Ecto neural progenitor cell (in vitro differentiated cells): ENCODE measurements at places on chromosomes 7 and 10.

GRCh38 chr7:5596046-5596895, 172.6 kb upstream of the TNRC18 start:
- DNase-seq = peak; percentile 73

GRCh38 chr10:62096256-62096933, 172.2 kb downstream of the RTKN2 start:
- no peak for DNase-seq

- no peak for DNase-seq
Measured at GRCh38 chr7:92873776-92874175, 37.4 kb upstream of the CDK6 start.

- DNase-seq = no peak
Measured at GRCh38 chr10:66180581-66181318, 745.1 kb upstream of the LRRTM3 start.

- DNase-seq = no peak
Measured at GRCh38 chr10:10128387-10128786, 889.3 kb upstream of the CELF2 start.

- no peak for DNase-seq
Measured at GRCh38 chr10:62234077-62234605, 34.5 kb downstream of the RTKN2 start.

- no peak for DNase-seq
Measured at GRCh38 chr7:151954866-151955820, 1.1 kb upstream of the GALNTL5 start.

GRCh38 chr7:8114175-8114574, 145.6 kb downstream of the GLCCI1 start:
- DNase-seq = no peak

- DNase-seq = no peak
Measured at GRCh38 chr7:1431226-1431625, 28.0 kb downstream of the MICALL2 start.

DNA sequence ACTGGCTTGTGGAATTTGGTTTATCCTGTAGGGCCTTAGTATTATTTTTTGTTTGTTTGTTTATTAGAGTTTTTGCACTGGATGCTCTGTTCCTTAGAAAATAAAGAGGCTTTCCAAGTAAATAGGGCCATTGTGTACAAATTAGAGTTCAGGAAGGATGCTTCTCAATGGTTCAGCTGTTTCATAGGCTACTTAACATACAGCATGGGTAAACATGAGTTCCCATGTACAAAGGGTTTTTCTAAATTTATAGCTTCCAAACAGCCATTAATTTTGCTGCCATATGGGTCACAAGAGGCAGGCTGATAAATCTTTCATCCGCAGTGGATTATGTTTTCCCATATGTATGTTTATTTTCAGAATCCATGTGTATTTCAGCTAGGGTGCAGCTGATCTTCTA, 121.6 kb upstream of the WDR11 start:
- DNase-seq = no peak

DNA sequence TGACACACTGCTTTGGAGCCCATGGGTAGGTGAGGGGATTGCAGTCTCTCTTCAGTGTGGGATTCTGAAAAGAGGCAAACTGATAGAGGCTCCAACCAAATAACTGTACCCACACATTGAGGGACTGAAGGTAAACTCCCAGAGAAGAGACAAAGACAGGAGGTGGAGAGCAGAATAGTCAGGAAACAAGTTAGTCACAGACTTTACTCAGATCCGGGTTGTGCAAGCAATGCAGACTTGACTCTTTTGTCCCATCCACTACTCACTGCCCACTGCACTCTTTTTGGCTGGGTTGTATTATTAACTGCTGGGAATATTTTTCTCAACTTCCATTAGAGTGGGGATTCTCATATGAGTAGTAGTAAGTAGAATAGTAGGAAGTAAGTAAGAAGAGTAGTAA, 152.7 kb downstream of the NRG3 start:
- DNase-seq = no peak

DNA sequence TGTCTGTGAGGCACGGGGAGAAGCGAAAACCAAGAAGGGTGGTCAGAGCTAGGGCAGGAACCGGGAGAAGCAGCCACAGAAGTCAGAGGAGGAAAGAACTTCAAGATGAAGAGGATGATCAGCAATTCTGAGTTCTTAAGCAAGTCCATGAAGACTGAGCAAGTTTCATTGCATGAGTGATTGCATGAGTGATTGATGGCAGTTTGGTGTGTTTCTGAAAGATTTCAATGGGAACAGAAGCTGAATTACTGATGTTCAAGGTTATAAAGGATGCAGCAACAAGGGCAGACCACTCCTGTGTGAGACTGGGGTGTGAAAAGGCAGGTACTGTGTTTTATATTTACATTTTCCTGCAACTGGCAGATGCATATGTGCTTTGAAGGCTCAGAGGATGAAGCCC, 35.4 kb downstream of the CCNY start:
- DNase-seq = no peak

- DNase-seq = no peak
Measured at GRCh38 chr10:127855976-127856375, 36.8 kb downstream of the CLRN3 start.

DNA sequence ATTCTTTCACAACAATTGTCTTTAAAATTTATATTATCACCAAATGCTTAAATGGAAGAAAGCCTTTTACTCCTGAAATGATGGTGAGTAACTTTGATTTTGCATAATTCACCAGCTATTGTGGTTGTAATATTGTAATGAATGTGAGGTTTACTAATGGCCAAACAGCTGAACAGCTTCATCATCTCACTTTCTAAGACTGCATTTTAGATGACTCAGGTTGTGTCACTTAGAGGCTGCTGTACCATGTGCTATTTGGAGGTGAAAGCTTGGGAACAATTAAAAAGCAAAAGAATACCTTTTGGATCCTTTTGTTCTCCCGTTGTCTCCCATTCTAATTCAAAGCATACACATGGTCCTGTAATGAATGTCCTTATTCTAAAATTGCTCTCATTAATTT, 604.0 kb upstream of the PFKP start:
- DNase-seq = no peak

DNA sequence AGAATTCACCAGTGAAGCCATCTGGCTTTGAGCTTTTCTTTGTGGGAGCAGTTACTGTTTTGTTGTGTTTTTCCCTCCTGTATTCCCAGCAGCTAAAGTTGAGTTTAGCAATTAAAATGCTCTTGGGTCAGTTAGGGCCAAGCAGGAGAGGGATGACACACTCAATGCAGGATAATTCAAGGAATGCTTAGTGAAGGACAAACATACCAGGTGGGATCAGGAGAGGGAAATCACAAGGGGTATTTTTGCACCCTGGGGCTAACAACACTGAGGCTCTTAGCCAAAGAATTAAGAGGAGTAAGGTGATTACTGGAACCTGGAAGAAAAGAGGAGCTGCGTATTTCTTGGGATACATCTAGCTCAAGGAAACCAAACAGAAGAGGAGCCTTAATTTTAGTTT, 82.4 kb upstream of the KCND2 start:
- DNase-seq = no peak

- no peak for DNase-seq
Measured at GRCh38 chr7:140242057-140243031, 65.6 kb upstream of the KDM7A start.

GRCh38 chr7:108097703-108098102, 32.5 kb downstream of the LAMB4 start:
- DNase-seq = no peak

DNA sequence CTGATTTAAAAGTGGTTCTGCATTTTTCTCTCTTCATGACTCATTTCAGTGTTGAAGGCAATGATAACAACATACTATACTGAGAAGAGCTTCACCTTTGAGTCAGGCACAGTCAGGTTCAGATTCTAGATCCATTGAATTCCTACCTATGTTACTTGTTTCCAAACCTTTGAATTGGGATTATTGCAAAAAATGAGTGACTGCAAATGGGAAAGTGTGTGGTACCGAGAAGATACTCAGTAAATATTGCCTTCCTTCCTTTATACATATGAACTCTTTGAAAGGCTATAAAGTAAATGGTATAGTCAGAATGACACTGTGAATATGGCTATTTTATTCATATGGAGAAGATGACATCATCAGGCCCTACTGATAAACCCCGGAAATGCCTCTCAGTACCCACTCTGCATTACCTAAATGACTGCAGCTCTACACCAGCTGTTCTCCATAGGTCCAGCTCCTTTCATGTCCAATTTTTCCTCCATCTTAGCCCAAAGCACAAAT, 66.7 kb upstream of the FGL2 start:
- DNase-seq = no peak

- DNase-seq = peak; percentile 11
Measured at GRCh38 chr10:71419750-71420149, 23.0 kb downstream of the CDH23 start.

DNA sequence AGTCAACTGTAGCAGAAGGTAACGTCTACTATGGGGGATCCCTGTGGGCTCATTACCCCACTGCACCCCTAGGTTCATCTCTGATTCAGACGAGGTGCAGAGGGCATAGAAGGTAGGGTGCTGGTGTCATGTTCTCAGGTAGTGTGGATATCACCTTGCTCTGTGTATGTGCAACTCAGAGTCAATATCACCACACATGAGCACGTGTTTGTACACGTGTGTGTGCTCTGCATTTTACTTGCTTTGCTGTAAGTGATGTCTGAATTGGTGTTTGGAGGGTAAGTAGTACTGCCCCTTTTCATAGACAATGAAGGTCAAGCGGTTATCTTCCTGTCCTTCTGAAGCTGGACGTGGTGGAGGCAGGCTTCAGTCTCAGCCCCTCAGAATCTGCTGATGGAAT, 10.4 kb downstream of the DMBT1 start:
- DNase-seq = no peak

GRCh38 chr7:98232263-98232585, 19.8 kb downstream of the TECPR1 start:
- DNase-seq = no peak

GRCh38 chr10:60950300-60950699, 6.3 kb upstream of the RHOBTB1 start:
- no peak for DNase-seq

DNA sequence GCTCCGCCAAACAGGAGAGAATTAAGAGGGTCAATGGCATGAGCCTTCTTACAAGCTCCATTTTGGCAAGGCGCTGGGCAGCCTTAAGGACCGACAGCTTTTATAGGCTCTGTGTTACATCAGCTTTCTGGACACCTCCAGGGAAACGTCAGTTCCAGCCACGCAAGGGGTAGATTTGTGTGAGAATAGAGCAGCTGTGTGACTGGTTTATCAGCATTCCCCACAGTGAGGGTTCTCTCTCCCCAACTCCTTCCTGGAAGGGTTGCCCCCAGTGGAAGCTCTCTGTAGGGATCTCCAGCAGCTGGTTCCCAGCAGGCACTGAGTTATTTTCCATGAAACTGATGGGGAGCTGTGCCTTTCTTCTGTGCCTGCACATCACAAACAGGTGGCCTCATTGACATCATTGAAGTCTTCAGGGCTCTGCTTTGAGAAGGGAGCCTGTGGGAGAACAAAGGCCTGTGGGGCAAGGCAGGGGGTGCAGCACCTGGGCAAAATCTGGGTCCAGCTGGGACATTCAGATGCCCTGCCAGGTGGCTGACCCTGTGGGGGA, at the start of gene CUZD1:
Gene CUZD1, minus strand, starts transcription at position 75 of the 550 bp plus-strand sequence. Its CDS starts 14 bp downstream, at position 61.
- no peak for DNase-seq

DNA sequence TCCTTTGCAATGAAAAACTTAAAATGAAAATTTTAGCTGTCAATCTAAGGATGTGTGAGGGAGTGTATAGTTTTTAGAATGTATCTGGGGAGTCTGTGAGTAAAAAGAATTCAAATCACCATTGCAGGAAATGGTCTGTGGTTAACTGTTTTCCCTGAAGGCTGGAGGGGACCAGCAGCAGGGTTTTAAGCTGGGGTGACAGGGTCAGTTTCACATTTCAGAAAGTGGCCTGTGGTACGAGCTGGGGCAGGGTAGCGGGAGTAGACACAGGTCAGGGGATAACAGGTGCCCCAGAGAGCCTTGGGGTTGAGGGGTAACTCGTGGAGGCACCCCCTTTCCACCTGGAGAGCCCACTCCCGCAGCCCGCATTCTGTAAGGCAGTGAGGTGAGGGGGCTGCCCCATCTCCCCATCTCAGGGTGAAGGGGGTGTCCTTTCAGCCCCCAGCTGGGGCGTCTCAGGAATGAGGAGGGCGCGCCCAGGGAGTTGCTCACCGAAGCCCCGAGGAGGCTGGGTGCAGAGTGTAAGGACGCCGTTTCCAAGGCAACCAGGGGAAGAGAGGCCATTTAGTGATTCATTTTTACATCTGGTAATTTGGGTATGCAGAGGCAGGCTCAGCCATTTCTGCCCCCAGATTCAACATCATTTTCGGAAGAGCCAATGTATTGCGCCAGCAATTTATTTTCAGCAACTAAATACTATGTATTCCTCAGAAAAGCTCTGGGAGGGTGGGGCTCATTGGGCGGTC, 168.9 kb downstream of the SLIT1 start:
- no peak for DNase-seq

DNA sequence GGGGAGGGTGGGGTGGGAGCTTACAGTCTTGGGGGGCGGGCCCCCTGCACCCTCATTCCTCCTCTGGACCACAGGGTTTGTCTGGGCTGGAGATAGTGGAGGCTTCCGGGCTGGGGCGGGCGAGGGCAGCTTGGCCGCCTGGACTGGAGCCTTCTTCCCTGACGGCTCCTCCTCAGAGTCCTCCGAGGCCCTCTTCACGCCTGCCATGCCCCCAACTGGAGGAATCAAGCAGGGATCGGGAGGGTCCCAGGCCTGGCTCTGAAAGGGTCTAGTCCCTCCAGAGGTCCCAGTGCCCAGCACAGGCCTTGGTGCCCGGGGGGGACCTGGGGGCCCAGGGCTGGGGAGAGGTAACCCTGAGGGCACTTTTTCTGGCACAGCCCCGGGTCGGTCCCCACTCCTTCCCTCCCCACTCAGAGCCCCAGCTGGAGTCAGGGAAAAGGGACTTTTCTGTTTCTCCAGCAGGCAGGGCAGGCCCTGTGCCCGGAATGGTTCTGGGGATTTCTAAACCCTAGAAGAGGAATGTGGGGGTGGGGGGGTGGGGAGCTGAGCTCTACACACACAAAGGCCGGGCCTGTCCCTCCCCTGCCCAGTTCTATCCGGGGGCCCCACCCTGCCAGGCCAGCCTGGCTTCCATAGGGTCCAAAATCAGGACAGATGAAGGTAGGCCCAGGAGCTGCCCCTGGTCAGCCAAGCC, 11.6 kb downstream of the MICALL2 start:
- no peak for DNase-seq

GRCh38 chr10:103512166-103512565, 18.7 kb downstream of the NEURL1 start:
- no peak for DNase-seq

- DNase-seq = no peak
Measured at GRCh38 chr10:3478153-3478552, 305.6 kb upstream of the PITRM1 start.

DNA sequence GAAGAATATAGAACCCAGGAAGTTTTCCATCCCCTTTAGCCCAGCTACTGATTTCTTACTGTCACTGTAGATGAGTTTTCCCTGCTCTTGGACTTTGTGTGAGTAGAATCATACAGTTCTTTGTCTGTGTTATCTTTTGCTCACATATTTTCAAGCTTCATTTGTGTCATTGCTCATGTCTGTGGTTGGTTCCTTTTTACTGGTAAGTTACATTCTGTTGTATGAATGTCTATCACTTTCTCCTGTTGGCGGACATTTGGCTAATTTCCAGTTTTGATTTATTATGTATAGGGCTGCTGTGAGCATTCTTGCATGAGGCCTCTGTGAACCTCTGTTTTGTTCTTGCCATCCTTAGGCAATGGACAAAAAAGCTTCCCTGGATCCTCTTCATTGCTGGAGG, 5.3 kb downstream of the GLRX3 start:
- DNase-seq = no peak
